ENCODE measurements at places on chromosomes 3 and 15.

GRCh38 chr3:123834631-123835030 is 49.5 kb downstream of the MYLK start:
- DNase-seq: no peak

DNA sequence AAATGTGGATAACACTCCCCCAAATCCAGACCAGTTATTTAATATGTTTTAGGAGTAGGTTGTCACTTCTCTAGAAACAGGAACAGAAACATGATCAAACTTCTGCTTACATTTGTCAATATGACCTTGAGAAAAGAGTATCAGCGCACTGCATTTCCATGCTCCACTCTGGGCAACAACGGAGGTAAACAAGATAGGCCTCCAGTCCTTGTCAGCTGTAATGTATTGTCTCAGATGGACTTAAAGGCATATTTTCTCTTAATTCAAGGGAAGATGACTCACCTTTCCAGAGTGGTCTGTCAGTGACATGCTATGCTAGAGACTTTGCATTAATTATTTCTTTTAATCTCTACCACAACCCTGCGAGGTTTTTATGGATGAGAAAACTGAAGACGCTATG is 51.6 kb upstream of the TCF12 start:
- no peak for DNase-seq

DNA sequence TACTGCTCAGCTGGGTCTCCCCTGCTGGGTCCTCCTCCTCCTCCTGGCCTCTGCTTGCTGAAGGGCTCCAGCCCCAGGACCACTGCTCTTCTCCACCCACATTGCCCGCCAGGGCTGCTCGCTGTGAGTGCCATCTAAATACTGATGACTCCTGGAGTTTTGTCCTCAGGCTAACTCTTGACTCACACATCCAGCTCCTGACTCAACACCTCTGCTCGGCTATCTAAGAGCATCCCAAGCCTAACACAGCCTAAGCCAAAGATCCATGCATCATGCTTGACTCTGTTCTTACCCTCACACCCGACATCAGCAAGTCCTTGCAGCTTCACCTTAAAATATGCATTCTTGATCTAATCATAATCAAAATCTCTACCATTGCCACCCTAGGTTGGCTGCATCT is 260.2 kb downstream of the KLF13 start:
- DNase-seq: no peak

DNA sequence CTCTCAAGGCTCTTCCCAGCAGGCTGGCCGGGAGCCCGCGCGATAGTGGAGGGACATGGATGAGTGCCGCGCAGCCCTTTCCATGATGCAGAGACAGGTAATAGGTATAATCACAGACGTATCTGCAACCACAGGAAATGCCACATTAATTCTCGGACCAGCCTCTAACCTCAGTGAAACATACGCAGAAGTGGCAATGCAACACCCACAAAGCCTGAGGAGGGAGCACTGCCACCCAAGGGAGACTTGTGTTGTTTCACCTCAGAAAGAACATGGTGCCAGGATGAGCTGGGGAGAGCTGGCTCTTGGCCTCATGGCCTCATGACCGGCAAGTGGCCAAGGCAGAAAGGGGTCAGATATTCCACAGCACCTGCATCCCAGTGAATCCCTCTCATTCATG is 39.0 kb downstream of the PGPEP1L start:
- DNase-seq: no peak

DNA sequence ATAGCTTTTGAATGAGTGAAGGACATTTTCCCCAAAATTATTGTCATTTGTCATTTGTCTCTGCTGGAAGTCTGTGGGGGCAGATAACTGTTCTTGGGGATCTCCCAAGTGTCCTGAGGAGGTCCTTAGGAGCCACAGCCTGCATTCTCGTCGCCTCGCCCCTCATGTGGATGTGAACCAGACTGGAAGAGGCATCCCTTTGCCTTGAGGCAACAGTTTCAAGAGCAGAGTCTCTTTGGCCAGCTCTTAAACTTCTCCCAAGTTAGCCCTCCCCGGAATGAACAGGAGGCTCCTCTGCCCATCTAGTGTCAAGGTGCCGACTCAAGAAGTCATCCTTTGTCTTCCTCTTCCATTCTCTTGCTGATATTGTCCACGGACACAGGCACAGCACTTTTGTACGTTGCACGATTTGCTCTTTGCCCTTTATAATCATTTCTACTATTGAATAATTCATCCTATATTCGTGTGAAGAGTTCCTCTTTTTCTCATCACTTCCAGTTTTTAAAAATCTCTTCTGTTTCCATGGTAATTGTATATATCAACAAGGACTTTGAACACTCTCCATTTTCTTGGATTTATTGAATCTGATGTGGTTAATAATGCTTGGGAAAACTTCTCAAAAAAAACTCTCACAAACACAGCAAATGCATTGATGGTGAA is 40.8 kb upstream of the CD47 start:
- no peak for DNase-seq

- DNase-seq: no peak
Measured at GRCh38 chr3:106685745-106686144, 691.5 kb upstream of the CCDC54 start.

DNA sequence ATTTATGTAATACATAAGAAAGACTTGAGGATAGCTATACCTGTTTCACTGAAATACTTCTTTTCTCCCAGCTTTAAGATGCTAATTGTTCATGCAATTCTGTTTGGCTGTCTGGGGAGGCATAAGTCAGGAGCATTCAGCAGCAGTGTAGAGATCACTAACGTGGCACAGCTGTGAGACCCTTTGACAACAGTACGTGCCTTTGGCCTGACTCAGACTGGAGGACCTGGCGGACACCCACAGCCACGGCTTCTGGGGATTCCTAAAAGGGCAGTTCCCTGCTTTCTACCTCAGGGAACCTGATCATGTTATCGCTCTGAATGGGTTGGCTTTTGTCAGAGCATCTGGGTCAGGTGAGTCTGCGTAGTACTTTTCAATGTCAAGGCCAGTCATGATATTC is 295.0 kb upstream of the ICE2 start:
- no peak for DNase-seq

GRCh38 chr3:86890741-86891396 is 100.1 kb downstream of the VGLL3 start:
- no peak for DNase-seq

DNA sequence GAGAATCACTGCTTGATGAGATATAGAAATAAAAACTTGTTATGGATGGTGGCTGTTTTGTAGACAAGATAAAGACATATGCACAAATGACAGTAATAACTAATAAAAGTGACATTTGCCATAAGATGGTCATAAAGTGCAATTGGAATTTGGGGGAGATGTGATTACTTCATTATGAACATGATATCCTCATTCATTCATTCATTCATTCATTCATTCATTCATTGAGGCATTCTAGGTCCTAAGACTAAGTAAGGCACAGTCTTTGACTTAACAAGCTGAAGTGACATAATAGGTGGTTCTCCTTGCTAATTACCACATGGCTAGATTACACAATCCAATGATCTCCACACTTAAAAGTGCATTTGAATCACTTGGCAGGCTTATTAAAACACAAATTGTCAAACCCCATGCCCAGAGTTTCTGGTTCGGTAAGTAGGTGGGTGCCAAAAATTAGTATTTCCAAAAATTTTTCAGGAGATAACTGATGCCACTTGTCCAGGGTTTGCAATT is 18.9 kb downstream of the RAP2B start:
- no peak for DNase-seq

- no peak for DNase-seq
Measured at GRCh38 chr3:155184011-155184410, 103.9 kb downstream of the MME start.

GRCh38 chr3:9689757-9690156 is 13.9 kb upstream of the CPNE9 start:
- DNase-seq: no peak

DNA sequence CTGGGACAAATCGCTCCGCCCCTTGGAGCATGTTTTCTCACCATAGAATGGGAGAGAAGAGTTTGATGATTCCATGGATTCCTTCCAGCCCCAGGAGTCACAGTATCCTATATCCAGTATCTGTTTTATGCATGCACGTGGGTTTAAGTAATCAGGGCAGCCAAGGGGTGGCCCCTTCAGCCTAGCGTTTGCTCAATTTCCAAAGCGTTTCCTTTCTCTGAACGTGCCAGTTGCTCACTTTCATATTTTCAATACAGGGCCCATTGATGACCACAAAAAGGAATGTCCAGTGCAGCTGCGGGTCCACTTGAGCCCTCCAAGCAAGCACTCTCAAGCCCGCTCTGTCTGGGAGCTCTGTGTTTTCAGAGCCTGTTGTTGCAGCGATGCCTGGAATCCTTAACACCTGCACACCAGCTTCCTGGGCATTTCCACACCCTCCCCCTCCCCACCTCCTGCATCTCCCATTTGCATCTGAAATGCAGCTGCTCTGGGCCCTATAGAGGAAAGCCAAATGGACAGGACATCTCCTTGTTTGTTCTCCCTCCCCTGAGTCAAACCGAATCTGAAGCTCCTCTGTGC is 164.3 kb upstream of the LPP start:
- peak; percentile 95 for DNase-seq

DNA sequence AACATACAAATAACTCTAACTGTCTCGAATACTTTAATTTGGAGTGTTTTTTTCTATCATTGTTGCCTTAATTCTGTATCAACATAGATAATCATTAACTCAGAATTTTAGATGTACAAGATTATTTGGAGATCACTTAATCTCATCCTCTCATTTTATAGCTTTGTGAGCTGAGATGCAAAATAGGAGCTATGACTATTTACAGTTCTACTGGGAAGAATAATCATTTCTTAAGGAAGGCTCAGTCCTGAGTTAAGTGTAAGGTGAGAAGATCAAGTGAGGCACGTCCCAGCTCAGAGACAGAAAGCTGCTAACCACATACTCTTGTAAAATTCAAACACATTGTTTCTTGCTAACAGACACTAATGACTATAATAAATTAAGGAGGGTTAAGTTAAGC is 66.2 kb downstream of the CCDC54 start:
- DNase-seq: no peak

- no peak for DNase-seq
Measured at GRCh38 chr3:45092132-45093031, 53.8 kb downstream of the CDCP1 start.

DNA sequence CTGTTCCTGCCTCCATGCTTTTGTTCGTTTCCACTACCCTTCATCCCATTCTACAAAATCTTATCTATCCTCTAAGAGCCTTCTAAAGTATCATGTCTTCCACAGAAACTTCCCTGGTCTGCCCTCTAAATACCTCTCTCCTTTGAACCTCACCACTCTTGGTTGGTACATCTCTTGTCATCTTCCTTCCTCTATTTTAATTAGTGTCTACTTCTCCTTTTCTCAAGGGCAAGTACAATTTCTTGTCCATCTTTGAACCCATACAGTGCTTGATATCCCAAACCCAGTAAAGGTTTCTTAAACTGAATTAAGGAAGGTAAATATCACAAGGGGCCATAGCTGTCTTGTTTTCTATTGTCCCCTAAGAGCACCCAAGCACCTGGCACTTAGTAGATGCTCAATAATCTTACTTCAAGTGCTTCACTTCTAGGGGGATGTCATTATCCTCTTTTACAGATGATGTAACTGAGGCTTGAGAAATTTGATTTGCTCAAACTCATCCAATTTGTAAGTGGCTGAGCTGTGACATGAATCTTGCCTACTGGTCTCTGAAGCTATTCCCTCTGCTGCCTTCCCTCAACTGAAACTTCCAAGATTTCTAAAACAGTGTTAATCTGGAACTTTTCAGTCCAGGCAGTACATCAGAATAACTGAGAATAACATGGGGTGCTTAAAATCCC is 2.6 kb upstream of the DAPK2 start:
- DNase-seq: no peak

GRCh38 chr3:52327486-52328290 is 11.6 kb downstream of the DNAH1 start:
- no peak for DNase-seq

DNA sequence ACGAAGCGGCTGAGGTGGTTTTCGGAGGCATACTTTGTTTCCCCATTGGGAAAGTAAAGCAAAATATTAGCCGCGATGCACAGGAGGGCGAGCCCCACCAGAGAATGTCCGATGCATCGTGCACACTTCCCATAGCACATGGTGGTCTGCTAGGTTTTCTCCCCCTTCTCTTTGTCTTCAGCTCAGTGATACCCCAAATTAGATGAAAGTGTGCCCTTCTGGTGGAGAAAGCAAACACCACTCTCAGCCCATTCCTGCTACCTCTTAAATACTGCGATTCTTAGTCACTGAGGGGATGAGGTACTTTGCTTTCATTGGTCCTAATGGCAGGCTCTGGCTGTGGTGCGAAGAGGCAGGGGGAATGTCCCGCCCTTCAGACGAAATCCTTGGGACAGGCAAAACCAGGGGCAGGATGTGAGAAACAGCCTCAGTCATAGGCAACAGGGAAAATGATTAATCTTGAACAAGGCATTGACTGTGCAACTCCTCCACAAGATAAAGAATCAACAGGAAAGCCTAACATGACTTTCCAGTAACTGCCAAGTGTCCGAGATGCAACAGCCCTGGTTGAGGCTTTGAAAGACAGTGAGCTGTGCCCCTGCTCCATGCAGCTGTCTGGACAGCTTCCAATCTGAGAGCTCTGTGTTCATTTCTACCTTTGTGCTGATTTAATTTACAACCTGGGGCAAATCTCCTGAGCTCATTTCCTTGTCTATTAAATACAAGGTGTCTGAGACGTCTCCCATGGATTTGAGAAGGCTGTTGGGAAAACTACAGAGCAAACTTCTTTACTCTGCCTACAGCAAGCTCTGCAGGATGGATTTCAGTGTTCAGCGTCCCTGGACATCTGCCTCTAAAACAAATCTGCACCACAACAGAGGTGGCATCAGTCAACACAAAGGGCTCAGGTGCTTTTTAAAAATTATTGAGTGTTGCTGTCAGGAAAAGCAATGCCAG is at the start of gene TM4SF1:
TM4SF1 (minus strand) TSS at position 242 of the 957 bp plus-strand sequence; CDS start at position 140, 102 bp downstream.
- peak; percentile 78 for DNase-seq

- no peak for DNase-seq
Measured at GRCh38 chr3:42829083-42829627, 19.9 kb downstream of the ACKR2 start.

GRCh38 chr3:119098619-119099222 is 47.2 kb upstream of the TEX55 start:
- DNase-seq: no peak

- DNase-seq: no peak
Measured at GRCh38 chr15:58611731-58612676, 137.5 kb downstream of the ADAM10 start.

GRCh38 chr3:158789592-158789991 is 12.3 kb upstream of the MFSD1 start:
- no peak for DNase-seq

GRCh38 chr3:189605717-189606116 is 25.5 kb upstream of the TP63 start:
- DNase-seq: no peak
